Stimulated activated CD4-positive, alpha-beta T cell treated with anti-CD3 and anti-CD28 coated beads, Interleukin-2, amount 100 ng/mL, for 24 hours (primary cell): ENCODE measurements at places on chromosomes 6 and 20.

- DNase-seq, result no peak
Observed at GRCh38 chr20:35264755-35265154, 13.2 kb downstream of the MMP24OS start.

GRCh38 chr6:167824591-167825331 lies 1.9 kb upstream of the AFDN start:
- DNase-seq, result no peak

DNA sequence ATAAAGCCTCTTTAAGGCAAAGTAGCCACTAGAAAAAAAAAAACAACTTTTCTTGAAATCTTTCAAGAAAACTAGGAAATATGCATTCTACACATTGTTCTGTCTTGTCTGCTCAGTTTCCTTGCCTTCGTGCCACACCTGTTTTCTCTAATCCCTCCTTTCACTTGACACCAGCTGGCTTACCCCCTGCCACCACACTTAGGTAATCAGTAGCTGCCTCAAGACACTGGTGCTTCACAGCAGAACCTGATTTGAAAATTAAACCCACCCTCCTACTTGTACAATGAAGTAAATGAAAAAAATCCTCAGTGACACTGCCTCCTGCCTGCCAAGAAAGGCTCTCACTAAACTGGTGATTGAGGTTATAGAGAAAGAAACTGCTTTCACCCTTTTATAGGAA lies 45.8 kb upstream of the SCML4 start:
- no peak for DNase-seq

- no peak for DNase-seq
Observed at GRCh38 chr6:82072751-82073150, 174.8 kb downstream of the IBTK start.

- DNase-seq, result no peak
Observed at GRCh38 chr6:19538096-19538495, 299.1 kb upstream of the ID4 start.

DNA sequence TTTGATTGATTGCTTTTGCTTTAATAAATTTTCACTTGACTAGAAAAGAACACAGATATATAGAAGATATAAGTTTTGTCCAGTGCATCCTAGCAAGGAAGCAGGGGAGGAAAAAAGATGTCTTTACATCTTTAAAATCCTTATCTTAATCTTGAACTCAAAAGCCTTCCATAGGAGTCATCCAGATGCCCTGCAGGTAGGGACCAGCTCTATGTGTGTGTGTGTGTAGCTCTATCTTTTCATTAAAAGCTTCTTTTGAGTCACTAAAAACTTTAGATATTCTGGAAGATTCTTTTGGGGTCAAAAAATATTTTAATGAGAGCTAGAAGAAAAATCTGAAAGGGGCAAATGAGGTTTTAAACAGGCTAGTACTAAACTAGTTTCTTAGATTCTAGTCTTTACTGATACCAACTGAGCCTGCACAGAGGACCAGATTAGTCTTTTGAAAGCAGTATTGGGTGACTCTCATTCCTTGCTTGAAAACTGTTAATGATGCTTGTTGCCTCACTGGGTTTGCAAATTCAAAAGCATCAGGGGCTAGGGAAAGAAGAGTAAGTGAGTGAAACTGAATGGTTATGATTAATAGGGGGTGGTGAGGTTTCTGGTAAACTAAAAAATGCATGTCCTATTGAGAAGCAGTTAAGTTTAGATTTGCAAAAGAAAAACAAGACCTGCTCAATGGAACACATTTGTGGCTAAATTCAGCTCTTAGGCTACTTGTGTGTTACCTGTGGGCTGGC lies 40.6 kb upstream of the JAG1 start:
- DNase-seq, result no peak

GRCh38 chr6:4977468-4977867 lies 26.4 kb downstream of the RPP40 start:
- no peak for DNase-seq

DNA sequence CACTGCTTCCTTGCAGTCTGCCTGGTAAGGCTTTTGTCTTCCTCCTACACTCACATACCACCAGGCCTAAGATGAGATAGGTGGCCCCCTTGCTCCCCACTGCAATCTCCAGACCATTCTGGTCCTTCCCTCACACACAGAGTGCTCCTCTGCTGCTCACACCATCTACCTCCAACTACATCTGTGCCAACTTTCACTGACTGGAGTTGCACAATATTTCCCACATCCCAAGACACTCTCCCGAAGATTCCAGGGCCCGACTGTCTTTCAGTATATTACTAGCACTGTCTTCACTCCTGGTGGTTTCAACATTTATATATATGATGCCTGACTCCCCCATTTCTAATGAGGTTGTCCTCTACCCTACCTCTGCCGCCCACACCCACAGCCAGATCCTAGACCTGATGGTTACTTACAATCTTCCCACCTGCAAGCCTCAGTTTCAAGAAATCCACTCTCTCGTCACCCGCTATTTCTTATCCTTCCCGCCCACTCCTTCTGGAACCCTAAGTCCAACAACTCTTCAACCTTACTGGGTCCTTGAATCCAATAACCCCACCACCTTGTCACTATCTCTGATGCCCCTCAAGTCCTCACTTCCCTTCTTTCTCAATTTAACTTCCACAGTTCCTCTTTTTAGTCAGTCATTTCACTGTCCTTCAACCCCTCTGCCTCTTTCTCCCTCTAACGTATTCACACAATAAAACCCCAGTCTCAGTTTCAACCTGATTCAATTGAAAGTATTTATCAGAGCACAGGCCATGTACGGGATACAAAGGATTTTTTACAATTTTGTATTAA lies 21.6 kb downstream of the RALGAPA2 start:
- DNase-seq, result no peak

GRCh38 chr6:166104107-166104506 lies 63.5 kb downstream of the TBXT start:
- DNase-seq, result no peak

DNA sequence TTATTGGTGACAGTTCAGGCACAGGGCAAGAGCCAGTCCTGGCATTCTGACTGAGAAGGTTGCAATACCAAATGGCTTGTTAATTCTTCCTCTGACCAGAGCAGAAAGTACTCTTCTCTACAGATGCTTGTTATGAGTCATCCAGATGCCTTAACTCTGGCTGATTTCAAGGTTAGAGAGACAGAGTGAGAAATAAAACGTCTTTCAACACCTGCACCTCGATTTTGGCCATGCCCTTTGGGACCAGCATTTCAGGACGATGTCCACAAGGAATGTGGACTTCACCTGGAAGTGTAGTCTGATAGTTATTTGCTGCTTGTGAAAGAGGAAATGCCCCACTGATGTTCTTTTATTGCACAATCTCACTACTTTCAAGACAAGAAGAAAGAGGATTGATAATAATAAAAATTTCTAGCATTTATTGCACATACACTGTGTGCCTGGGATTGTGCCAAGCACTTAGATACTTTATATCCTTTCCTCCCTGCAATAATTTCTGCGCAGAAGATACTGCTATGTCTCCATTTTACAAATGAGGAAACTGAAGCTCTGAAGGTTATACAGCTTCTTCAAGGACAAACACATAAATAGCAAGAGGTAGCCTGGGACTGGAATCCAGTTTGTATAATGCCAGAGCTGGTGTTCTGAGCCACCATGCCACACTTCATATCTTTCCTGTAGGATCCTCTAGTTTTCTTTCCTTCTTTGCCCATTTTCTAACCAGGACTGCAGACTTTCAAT lies 33.5 kb upstream of the MCM3 start:
- DNase-seq, result no peak

DNA sequence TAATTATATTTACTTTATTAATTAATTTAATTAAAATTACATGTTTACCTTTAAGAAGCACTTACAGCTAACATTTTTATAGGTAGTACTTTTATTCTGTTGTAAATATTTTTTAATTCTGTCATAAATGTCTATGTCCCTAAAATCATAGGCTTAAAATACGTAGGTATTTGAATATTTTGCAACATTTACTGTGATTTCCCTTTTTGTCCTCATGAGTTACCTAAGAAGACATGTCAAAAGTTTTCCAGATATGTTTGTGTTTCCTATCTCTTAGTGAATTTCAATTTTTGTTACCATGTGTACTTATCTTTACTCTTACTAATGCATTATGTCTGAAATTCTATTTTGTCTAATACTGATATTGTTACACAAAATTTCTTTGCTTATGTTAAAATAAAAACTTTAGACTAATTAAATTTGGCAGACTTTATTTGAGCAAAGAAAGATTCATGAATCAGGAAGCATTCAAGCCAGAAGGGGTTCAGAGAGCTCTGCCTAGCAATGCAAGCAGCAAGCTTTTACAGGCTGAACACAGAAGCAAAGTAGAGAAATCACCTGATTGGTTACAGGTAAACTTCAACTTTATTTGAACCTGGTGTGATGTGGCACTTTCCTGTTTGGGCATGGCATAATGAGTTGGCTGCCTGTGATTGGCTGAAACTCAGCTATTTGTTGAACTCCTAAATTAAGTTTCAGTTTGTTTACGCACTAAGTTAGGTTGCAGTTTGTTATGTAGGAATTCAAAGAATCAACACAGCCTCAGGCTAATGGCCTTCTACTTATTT lies 123.2 kb upstream of the TMEM170B start:
- DNase-seq, result no peak

DNA sequence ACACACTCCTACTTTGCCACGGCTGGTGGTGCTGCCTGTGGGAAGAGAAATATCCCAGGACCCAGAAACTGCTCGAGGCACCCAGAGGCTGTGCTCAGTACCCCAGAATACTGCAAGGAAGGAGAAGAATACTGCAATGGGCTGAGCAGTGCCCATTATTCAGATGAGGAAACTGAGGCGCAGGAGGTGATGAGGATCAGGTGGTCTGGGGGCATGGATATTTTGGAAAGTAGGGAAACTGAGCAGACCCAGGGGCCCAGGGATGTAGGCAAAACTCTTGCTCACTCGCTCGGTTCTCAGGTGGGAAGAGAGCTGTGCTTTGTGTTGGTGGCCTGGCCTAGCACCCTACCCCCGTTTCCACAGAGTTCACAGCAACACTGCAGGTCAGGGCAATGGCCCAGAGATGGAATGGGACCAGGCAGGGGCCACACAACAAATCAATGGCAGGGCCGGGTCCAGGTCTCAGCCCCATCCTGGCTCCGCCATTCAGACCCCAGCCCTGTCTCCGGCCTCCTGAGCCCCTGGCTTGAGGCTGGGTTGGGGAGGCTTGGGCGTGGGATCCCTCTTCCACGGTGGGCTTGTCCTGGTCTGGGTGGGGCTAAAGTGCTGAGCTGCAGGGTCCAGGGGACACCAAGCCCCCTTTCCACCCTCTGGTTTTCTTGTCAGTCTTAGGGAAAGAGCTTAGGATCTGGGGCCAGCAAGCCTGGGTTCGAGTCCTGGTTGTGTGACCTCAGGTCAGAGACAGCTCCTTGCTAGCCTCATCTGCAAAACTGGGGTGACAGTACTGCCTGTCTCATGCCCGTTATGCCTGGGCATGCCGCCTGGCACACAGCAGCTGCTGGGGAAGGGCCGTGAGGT lies 33.9 kb downstream of the SUN5 start:
- DNase-seq, result no peak

- peak; percentile 86 for DNase-seq
Observed at GRCh38 chr6:143806282-143807102, 36.6 kb upstream of the LTV1 start.

DNA sequence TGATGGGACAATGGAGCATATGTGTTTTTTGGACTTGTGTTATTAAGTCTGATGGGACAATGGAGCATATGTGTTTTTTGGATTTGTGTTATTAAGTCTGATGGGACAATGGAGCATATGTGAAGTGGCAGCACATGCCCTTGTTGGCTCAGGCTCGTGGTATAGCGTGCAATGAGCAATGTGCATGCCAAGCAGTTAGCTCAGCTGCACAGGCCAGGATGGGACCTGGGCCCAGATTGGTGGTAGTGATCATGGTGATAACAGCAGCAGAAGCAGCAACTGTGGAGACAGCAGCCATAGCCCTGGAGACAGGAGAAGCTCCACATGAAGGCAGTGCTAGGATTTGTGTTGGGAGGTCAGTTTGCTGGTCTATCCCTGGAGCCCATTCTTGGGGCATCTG lies 61.1 kb downstream of the IL20RA start:
- no peak for DNase-seq

- DNase-seq, result no peak
Observed at GRCh38 chr6:40778918-40779317, 191.8 kb upstream of the LRFN2 start.

- DNase-seq, result no peak
Observed at GRCh38 chr6:12099623-12100338, 87.7 kb downstream of the HIVEP1 start.

- DNase-seq, result no peak
Observed at GRCh38 chr6:4459032-4459431, 317.2 kb upstream of the CDYL start.

DNA sequence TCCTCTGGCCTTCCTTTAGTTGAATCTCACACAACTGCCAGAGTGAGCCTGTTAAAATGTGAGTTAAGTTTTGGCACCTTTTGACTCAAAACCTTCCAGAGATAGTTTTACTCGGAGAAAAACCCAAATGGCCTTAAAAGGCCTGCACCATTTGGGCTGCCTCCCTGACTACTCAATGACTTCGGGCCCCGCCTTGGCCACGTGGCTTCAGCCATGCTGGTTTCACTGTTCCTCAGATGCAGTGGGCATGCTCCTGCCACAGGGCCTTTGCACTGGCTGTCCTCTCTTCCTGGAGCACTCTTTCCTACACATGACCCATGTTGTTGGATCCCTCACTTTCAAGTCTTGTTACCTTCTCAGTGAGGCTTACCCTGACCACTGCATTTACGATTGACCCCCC lies 18.3 kb downstream of the VEGFA start:
- DNase-seq, result no peak
